ENCODE measurements at places on chromosomes 12 and 14. TPM values are rescaled to one million over a fixed set of nuclear protein-coding genes. Genes with fewer than 3 reads are reported as not detected.

DNA sequence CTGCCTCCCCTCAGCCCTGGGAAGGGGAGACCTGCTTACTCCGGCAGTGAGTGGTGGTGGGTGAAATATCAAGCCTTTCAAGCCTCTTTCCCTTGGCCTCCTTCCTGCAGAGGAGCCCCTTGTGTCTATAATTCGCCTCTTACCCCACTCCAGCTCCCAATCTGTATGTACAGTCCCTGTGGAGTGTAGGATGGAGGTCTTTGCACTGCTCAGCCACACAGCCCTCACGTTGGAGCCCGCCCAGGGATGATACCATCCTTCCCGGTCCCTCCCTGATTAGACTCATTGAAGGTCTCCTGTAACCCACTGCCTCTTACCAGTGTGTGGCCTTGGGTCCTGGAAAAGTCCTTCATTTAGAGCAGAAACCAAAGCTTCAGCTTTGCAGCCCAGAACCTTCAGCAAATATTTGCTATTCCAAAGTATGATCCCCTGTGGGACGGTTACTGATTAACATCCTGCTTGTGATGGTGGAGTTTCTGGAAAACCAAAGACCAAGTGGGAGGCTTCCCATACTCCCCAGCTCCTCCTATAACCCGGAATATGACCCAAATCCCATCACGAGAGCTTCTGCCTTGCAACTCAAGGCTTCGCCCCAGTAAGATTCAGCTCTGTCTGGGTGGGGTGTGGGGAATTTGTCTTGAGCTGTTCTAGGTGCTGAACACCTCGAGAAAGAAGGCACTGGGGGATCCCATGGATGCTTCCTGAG lies at the start of gene SERPINA10:
SERPINA10 (minus strand) TSS at position 397 of the 706 bp plus-strand sequence. CDS start 2,675 bp downstream, outside the sequence.
- DNase-seq: no peak

KRT79 gene
- not detected for polyA plus RNA-seq

COQ10A gene
- 16.3 TPM for polyA plus RNA-seq

GRCh38 chr12:114192549-114192948 lies 213.4 kb downstream of the TBX5 start:
- no peak for DNase-seq

DNA sequence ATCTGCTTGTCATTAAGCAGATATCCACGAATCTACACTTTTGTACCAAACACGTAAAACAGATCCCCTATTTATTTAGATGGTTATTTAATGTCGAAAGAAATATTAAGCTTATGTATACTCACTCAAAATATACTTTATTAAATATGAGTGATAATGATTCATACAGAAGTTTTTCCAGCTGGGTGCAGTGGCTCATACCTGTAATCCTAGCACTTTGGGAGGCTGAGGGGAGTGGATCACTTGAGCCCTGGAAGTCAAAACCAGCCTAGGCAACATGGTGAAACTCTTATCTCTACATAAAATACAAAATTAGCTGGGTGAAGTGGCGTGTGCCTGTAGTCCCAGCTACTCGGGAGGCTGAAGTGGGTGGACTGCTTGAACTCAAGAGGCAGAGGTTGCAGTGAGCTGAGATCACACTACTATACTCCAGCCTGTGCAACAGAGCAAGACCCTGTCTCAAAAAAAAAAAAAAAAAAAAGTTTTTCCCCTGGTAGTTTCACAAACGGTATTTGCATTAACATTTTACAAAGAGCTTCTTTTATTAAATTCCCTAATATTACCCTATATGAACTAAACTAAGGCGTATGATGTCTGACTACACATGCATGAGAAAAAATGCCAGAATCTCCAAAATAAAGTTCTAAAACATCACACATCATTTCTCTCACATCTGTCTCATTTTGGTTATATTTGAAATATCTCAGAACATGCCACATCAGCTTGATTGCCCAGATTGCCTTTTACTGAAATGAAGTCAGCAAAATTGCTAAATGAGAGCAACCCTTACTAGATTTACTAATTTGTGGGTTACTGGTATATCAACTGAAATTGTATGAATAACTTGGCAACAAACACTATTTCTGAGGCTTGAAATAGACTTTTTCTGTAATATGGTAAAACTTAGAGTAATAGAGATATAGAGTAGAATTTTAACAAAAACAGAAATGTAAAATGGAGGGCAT lies 74.9 kb downstream of the PAWR start:
- no peak for DNase-seq

ADAM20 gene
- polyA plus RNA-seq: 0.11 TPM

BICDL1 gene
- 1.9 TPM for polyA plus RNA-seq

DNA sequence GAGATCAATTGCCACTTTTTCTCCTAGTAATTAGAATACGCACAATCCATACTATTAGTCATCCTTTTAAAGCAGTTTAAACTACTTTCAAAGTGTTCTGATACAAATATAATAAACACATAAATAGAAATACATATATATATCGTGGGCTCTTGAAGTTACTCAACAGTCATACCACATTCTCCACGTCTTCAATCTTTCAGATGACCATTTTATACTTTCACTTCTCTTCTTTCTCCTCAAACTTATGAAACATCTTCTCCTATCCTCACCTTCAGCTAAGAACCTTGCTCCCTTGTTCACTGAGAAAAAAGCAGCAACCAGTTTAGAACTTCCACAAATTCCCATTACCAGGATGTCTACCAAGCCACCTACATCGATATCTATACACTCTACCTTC lies 19.2 kb downstream of the CEP290 start:
- DNase-seq: no peak

GRCh38 chr14:37143475-37143874 lies 28.9 kb downstream of the SLC25A21 start:
- no peak for DNase-seq

DNA sequence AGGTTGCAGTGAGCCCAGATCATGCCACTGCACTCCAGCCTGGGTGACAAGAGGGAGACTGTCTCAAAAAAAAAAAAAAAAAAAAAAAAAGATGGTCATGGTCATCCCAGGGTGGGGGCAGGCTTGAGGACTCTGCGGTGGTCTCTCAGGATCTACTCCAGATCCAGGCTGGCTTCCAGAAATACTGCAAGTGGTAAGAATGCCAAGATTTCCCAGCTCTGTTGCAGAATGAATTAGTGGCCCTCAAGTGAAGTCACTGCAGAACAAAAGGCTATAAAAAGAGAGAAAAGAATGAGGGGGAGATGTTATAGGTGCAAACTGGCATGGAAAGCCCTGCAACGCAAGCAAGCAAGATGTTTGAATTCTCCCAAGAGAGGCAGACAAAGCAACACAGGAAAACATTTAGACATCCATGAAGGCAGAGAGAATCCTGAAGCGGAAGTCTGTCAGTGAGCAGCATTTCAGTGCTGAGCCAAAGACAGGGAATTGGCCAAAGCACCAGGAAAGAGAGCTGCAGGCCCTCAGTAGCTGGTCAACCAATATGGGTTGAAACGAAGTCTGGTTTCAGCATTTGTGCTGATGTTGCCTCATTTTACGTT lies 31.9 kb upstream of the ETFBKMT start:
- DNase-seq: no peak
